Activated T-helper 9 cell treated with anti-CD3 and anti-CD28 coated beads, Interleukin-2, amount 50 U/mL, for 16 hours (primary cell): ENCODE measurements at places on chromosomes 4 and X.

DNA sequence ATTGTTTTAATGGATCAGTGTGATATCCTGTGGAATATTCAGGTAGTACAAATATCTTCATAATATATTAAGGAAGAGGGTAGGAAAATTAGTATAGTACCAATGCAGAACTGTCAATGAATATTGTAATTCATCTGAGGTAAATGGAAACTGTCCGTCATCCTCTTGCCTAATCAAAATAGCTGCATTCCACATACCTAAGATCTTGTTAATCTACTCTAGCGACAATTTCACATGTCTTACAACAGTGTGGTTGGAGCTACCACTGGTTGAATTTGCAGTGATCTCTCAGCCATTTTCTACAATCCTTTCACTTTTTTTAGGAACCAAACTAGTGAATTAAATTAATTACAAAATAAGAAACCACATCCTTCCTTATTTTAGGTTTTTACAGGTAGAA lies 117.5 kb downstream of the PCDH18 start:
- no peak for DNase-seq

DNA sequence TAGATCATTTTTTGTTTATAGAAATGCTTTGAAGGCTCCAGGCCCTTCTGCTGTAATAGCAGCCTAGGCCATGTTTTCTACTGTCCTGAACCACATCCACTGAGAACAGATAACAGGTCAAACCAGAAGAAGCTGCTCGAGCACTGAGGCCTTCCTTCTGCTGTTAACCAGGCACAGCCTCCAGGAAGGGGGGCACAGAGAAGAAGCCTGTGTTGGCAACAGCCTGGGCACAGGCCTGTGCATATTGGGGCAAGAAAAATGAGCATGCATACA lies 37.4 kb upstream of the PDK3 start:
- DNase-seq = no peak

GRCh38 chr4:15479089-15479912 lies 9.6 kb downstream of the CC2D2A start:
- no peak for DNase-seq

DNA sequence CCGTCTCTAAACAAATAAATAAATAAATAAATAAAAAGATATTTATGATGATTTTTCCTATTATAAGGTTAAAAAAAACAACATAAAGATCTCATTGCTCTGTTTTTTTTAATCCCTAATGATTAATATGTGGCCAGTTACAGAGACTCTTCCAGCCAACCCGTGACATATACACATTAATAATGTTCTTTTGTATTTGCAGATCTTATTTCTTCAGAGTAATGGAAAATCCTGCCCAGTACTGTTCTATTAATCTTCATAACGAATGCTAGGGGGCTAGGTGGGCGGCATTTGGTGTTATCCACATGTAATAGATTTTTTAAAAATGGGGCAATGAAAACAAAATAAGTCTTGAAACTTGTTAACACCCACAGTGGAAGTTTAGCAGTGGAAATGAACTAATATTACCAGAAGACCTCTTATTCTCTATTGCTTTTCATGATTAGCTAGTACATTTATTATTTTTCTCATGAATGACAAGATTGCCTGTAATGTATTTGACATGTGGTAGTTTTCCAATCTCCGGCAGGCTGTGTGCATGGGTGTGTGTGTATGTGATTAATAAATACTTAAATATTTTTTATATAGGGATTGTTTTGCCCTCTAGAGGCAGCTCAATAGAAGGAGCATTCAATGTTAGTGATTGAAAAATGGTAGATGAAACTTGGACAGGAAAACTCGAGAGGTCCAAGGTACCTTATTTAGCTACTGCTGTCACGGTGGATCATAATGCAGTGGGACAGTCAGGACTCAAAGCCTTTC lies 457.4 kb downstream of the IL1RAPL1 start:
- DNase-seq = no peak

DNA sequence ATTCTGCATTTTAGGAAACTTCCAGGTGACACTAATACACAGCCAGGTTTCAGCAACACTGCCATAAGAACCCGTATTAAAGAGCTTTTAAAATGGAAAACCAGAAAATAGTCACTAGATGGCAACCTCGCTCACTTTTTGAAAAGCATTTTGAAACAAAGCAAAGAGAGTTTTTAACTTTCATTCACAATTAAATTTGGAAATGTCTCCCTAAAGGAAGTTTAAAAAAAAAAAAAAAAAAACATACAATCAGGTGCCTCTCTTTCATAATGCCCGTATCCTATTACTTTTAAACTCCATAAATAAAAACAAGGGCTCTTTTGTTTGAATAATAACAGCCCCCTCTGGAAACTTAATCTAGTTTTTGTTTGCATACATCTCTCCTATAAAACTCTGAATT lies 20.3 kb downstream of the MEPE start:
- DNase-seq = no peak

DNA sequence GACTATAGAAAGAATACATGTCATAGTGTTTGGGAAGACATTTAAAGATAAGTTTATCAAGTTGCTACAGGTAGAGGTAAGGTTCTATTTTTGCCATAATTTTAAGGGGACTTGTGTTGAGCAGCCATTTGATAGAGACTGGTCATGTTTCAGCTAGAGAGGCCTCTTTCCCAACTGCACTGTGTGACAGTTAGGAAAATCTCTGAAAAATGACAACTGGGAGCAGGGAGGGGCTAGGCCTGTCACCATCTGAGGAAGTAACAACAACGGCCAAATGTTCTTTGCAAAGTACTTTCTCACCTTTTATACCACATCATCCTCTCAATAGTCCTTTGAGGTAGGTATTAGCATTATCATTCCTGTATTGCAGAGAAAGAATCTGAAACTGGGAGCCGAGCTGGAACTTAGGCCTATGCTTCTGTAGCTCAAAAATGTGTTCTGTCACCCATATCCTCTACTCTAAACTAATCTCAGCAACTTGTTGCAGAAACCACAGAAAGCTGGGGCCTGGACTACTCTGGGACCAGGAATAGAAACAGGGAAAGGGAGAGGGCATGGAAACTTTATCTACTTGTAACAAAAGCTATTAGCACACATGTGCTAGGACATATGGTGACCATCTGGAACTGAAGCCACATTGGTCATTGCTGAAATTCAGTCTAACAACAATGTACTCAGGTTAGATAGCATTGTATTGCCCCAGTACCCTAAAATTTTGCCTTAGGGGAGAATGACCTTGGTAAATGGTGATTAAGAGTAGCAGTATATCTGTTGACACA lies 198.9 kb downstream of the MID1IP1 start:
- no peak for DNase-seq

- no peak for DNase-seq
Observed at GRCh38 chrX:7115557-7115956, 32.0 kb upstream of the STS start.

- no peak for DNase-seq
Observed at GRCh38 chr4:48290146-48290772, 20.6 kb upstream of the TEC start.

GRCh38 chrX:113947548-113947947 lies 636.3 kb upstream of the HTR2C start:
- DNase-seq = no peak

- no peak for DNase-seq
Observed at GRCh38 chrX:131063613-131064012, 5.5 kb downstream of the ARHGAP36 start.

DNA sequence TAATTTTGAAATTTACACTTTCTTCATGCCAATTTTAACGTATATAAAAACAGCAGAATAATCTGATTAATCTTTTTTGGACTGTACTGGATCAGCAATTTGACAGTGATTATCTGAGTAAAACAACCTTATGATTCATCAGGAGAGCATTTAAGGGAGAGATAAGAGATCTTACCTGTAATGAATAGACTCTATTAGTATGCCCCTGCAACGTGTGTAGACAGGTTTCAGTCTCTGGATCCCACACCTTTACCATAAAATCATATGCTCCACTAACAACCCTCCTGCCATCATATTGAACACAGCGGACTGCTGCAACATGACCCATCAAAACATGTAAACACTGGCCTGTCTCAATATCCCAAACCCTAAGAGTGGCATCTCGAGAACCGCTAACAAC lies 210.1 kb downstream of the FBXW7 start:
- DNase-seq = no peak

DNA sequence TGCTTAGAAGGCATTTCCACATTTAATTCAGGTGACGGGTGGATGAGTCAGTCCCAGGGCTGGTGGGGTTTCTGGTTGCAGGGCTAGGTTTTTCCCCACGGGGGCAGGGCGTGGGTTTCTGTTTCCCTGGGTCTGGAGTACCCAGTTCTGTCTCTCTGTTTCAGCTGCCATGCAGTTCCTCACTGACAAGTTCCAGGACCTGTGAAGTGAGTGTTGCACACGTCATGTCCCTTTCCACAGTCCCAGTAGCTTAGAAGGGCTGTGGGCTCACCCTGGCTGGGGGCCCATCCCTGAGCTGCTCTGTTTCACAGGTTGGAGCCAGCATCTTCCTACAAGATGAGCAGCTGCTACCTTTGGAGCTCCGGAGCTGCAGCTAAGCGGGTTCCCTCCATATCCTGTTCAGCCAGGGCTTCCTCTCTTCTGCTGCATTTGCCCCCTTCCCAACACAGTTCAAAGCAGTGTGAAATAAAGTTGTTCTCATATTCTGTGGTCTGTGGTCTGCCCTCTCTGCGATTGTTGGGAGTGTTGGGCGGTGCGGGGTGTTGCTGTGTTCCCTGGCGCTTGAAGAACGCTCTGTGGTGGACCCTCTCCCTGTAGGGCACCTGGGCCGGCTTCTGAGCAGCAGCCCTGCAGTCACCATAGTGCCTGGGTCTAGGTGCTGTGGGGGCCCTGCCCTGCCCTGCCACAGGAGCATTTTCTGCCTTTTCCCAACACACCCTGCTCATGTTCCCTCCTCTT lies 3.9 kb downstream of the LOC101059915 start:
- DNase-seq = peak; percentile 49

GRCh38 chr4:98687876-98688275 lies 29.5 kb upstream of the TSPAN5 start:
- DNase-seq = no peak

GRCh38 chr4:122691988-122692387 lies 40.5 kb upstream of the BBS12 start:
- no peak for DNase-seq

GRCh38 chrX:154436374-154436982 lies 476 bp upstream of the GDI1 start:
- DNase-seq = peak; percentile 46

DNA sequence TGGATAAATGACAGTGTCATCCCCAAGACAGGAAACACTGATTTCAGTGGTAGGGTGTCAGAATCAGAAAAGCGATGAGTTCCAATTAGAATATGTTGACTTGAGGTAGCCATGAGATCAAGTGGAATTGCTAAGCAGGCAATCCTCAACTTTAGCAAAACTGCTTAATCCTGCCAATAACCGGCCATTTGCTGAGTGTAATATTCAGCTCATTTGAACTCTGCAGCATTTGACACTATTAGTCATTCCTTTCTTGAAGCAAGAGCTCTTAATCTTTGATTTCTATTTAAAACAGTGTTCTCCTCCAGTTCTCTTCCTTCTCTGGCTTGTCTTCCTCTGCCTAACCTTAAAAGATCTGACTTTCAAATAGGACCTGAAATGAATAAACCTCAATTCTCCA lies 68.7 kb upstream of the DCLK2 start:
- no peak for DNase-seq

GRCh38 chr4:33714971-33715370 lies 2529.3 kb downstream of the ARAP2 start:
- DNase-seq = no peak

DNA sequence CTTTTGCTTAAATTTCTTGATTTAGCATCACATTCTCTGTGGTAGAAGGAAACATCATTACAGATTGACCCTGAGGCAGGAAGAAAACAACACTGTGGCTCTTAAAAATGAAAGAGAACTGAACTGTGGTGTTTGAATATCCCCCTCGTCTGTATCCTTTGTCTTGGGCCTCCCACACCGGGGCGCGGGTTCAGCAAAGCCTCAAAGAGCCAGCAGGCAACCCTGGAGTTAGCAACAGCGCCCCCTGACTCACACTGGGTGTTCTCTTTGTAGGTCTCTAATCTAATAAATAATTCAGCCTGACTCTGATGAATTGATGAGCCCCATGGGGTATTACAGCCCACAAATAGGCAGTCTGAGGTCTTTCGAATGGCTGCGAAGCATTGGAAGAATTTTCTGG lies 46.1 kb upstream of the CTSO start:
- DNase-seq = no peak

DNA sequence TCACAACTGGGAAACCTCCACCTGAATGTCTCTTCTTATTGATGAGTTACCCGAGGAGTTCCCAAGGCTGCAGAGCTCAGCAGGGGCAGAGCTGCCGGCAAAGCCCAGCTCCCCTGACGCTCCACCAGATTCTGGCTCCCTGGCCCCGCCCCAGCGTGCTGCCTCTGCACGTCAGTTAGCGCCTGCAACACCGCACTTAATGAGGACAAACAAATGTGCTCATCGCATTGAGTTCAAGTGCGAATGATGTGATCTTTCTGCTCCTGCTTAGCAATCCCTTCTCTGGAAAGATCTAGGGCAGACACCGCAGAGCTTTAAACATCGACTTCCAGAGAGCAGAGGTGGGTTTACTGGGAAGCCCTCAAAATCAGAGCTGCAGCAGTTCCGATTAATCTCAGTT lies 55.5 kb upstream of the FBXW7 start:
- DNase-seq = no peak

DNA sequence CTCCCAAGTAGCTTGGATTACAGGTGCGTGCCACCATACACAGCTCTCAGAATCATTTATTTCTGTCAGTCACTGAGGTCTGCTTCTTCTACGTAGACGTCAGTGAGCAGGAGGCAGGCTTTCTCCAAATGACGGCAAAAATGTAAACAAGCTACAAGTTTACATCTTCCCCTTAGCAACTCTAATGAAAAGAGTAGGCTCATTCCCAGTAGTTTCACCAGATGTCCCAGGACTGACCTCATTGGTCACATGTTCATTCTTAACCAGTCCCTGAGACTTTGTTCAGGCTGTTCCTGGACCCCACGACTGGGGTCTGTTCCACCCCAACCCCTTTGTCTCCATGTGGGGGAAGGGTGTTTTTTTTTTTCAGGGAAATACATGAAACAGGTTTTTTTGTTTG lies 67.1 kb downstream of the TENM3 start:
- no peak for DNase-seq
